CD4-positive, CD25-positive, alpha-beta regulatory T cell (primary cell): ENCODE measurements at places on chromosomes 7 and 10. TPM values are rescaled to one million over a fixed set of nuclear protein-coding genes. Genes with fewer than 3 reads are reported as not detected.

ARPC1B gene
- 205 TPM for total RNA-seq

AEBP1 gene
- 4.1 TPM for total RNA-seq

PPP1R17 gene
- total RNA-seq = not detected

LBX1 gene
- total RNA-seq = not detected

SFRP5 gene
- total RNA-seq = not detected

ICA1 gene
- 11.3 TPM for total RNA-seq

FZD8 gene
- total RNA-seq = 0.12 TPM

TFPI2 gene
- 0.96 TPM for total RNA-seq

PRSS1 gene
- total RNA-seq = not detected

FBXL13 gene
- total RNA-seq = not detected

ATOH7 gene
- not detected for total RNA-seq

BAG3 gene
- 38.2 TPM for total RNA-seq

ZYX gene
- 174 TPM for total RNA-seq

PNLIPRP2 gene
- total RNA-seq = not detected

UNCX gene
- total RNA-seq = not detected

GNA12 gene
- 29.1 TPM for total RNA-seq
